Stimulated activated CD8-positive, alpha-beta memory T cell treated with anti-CD3 and anti-CD28 coated beads, Interleukin-4, amount 100 ng/mL, for 4 hours (primary cell): ENCODE measurements at places on chromosomes 11 and 22.

DNA sequence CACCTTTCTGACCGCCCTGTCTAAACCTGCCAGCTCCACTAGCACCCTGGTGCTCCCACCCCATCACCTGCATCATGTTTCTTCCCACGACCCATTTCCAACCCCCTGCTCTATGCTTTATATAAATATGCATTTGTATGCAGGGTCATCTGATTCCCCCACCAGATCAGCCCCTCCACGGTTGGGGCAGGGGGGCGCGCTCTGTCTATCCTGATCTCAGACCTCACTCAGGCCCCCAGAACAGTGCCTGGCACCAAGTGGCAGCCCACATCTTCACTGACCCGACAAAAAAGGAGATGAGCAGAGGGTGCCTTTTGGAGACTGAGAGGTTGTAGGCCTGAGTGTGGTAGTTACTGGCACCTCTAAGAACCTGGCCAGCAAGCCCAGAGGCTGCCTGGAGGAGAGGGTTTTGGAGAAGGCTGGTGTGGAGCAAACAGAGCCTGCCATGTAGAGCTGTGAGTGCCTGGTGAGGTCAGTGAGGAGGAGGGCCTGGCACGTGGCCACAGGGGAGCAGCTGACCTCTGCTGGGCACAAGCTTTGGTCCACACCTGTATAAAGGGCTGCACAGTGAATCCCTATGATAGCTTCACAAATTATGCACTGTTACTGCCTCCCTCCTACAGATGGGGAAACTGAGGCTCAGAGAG is 86.3 kb upstream of the RTL6 start:
- DNase-seq, result no peak

DNA sequence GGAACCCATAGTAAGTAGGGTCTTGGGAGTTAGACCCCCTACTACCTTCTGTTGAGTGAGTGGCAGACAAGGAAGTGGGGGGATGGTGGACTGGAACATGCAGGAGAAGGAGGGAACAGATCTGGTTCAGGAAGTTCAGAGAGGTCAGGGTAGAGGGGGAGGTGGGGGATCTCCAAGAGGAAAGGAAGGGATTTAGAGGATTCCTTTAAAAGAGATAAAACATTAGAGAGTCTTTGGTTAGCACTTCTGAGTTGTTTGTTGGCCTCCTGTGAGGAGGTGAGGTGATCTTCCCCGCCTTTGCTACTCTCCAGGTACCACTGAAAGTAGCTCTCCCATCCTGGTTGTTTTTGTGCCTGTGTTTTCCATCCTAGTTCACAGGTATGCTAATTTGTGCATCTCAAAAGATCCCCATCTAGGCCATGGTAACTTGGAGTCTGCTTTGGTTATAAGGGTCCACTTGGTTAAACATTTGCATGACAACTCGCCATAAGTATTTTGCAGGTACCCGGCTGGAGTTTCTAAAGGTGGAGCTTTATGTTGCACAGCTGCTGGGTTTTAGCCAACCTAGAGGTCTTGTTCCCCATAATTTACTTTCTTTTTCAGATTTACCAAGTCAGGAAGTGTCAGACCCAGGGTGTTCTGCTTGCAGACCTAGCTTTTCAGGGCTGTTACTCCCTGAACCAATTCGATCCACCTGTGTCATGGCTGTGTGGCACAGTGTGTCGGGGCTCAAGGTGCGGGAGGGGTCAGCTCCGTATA is 79.3 kb upstream of the SORL1 start:
- DNase-seq, result no peak

DNA sequence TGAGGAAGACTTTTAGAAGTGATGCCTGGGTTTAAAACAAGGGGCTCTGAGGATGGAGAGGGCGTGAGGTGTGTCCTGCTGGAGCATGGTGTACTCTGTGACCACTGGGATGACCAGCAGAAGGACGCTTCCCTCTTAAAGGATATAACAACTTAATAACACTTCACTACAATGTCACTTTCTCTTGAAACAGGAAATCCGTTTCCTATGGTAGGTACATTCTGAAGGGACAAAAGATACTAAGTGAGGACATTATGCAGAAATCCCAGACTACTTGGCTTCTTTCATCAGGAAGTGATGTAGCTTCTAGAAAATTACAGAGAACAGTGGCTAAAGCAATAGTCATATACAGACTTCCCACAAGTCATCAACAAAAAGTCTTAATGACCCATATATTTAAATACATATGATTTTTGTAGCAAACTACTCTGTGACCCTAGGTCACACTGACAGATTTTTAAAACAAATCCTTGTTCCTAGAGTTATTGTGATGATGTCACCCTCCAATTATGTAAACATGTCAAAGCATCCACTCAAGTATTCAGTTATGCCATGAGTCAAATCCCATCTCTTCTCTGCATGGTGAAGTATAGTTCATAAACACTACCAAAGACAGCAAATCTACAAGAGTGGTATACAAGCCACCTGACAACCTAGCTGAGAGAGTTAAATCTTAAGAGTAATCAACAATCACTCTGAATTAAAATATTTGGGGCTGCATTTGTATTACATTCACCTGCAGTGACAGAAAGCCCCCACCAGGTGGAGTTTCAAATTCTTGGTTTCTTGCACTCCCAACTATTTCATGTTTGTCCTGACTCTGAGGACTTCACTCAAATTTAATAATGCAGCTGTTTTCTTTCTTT is 32.8 kb downstream of the PITPNB start:
- DNase-seq, result peak; percentile 18

GRCh38 chr11:31780078-31780477 is 31.0 kb downstream of the PAX6 start:
- DNase-seq, result no peak

DNA sequence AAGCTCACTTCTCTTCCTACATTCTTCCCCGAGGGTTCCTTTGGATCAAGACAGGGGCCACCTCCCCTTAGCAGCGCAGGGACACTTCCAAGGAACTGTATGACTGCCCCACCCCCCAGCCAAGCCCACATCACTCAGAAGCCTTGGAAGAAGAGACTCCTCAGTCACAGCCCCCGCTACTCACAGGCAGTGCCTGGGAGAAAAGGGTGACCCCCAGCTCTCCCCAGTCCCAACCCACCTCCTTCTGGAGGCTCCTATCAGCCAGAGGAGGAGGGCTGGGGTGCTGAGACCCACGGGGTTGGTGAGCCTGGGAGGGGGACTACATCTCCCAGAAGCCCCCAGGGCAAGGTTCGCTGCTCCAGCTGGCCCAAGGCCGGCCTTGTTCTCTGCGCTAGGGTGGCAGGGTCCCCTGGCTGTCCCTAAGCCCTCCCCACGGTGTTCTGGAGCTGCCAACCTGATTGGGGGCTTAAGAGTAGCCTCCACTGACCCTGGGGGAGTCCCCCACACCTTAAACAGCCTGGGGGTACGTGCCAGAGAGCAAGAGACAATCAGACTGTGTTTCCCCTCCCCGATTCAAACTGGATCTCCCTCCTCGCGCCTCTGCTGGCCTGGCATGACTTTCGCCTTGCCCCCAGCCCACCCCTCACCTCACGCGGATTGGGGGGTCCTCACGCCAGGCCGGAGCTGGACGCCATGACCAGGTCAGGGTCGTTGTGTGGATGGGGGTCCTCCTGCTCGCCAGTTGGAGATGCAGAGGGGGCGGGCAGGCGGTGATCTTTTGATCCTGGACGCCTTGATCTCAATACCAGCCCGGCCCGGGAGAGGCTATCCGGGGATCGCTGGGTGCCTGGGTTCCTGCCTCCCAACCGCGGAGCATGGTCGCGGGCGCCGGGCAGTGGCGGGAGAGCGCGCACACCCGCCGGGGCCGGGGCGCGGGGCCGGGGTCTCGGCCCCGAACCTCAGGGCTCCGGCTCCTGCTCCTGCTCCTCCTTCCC is 838 bp downstream of the BCL9L start:
- DNase-seq, result no peak

DNA sequence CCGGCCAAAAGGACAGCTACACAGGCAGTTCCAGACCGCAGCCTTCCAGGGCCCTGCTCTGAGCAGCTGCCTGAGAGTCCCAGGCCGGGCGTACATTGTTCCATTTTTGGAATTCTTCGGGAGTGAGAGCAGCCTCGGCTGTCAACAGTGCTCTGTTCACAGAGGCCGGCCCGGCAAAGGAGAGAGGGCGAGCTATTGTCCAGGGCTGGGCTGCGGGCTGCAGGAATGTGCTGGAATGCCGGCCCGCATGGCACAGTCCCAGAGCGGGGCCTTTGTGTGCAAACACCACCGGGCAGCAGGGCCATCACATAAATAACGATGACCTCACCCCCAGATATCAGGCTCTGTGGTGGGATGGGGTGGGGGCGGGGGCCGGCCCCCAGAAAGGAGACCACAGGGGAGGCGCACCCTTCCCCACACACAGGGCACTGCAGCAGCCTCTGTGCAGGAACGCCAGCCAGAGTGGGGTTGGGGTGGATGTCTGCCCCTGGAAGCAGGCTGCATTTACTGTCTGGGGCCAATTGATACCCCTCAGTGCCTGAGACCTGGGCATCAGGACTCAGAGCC is 15.8 kb downstream of the LINC01488 start:
- DNase-seq, result no peak

- no peak for DNase-seq
Observed at GRCh38 chr11:14503023-14503422, 3.4 kb upstream of the COPB1 start.

- no peak for DNase-seq
Observed at GRCh38 chr11:81870066-81870412, 863.6 kb downstream of the FAM181B start.

- DNase-seq, result no peak
Observed at GRCh38 chr11:77067861-77068443, 1.2 kb downstream of the CAPN5 start.

DNA sequence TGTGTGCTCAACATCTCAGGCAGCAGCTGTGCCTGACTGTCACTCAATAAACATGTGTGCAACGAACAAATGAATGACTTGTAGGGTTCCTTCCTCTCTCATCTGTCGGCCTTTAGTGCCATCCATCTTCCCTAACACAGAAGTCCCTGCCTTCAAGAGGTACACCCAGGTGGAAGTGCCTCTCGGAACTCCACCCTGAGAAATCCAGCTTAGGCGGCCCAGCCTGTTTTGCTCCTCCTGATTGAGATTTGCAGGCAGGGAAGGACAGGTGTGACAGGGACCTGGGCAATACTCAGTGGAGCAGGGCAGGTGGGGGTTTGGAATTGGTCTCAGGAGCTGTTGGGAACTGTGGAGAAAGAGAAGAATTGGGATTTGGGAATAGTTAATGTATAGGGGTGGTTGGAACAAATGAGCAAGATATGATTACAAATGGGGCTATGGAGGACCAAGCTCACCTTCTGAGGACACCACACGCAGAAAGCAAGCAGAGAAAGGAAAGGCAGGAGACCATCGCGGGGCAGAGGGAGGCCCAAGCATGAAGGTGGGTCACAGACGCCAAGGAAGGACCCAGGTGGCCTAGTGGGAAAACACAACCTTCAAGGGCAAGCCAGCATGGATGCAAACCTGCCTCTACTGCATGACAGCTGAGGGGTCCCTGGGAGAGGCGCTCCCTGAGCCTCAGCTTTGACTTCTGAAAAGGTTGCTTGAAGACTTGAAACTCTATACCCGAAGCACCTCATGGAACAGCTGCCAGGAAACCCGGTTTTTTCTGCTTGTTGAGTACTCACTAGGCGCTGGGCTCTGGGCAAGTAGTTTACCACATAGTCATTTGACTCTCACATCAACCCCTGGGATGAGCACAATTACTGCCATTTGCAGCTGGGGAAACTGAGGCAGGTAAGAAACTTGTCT is 40.9 kb upstream of the ANO1 start:
- DNase-seq, result no peak

DNA sequence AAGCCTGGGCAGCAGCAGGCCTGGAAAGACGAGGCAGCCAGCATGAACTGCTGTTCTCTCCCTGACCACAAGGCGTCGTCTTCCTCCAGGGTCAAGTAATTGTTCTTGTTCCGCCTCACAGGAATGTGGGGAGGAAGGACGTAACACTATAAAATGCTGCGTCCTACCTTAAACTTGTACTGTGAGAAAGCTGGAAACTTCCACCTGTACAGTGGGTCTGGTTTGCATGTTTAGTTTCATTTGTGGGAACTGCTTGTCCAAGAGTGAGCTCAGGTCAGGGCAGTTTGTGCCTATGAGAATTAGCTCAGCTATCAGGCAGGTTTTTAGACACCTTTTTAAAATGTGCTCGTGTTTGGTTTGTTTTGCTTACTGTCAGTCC is 55.2 kb downstream of the PANX1 start:
- DNase-seq, result no peak

DNA sequence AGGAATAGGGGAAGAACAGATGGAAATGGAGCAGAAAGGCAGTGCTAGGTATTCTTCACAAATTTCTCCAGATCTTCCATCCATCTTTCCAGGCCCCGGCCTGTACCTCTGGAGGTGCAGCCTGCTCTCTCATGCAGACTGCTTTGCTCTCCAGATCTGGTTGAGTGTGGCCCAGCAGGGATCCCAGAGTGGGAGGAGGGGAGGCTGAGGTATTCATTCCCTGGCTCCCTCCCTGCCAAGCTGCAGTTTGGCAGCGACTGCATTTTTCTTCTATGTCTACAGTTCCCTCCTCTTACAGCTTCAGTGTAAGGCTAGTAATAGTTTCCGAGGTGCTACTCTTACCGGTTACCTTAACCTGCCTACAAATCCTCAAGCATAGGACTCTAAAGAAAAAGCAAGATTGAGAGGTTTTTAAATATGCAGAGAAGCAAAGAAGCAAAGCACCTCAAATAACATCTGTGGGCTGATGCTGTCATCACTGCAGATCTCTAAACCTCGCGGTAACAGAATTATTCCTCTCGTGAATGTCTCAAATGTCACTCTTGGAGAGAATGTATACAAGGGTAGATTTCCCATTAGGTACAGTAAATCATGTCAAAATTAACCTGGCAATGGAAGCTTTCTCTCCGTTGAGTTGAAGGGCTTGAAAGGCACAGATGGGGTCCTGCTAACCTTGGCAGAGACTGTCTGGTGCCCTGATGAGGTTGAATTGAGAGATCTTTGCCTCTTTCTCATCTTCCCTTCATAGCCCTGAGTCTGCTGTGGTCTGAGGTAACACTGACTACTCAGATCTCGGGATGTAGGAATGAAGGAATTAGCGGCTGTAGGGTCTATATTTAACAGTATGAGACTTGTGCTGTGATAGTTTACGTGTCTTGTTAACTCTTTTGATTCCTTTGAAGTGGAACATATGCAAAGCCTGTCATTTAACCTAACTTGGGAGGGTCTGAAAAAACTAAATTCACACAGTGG is 297.9 kb upstream of the C11orf87 start:
- no peak for DNase-seq

GRCh38 chr11:22787551-22788162 is 41.9 kb downstream of the SVIP start:
- DNase-seq, result no peak
